ENCODE measurements at places on chromosomes 7 and 10.

DNA sequence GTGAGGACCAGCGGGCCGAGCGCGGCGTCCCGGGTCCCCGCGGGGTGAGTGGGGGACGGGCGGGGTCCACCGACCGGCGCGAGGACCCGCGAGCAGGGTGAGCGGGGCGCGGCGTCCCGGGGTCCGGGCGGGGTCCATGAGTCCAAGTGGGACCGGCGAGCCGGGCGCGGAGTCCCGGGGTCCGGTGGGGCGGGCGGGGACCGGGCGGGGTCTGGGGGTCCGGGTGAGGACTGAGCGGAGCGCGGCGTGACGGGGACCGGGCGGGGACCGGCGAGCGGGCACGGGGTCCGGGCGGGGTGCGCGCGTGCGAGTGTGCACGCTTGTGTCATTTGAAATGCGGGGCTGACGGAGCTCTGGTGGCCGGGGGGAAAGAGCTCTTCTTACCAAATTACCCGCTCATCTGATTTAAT is 765 bp downstream of the CELF2 start:
- DNase-seq = no peak

DNA sequence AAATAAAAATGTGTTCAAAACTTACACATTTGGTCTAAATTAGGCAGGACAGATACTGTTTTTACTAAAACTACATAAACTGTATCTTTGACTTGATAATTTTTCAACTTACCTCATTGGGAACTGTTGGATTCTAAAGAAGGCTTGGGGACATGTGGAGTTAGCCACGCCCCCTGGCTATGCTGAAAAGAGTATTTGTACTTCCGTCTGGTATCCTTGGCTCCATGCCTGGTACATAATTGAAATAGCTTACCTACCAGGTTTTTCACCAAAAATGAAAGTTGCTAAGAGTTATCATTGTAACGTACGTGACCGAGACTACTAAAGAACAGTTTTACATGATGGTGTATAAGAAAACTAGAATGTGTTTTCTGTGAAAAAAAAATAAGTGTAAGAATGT is 604.8 kb upstream of the IGFBP3 start:
- no peak for DNase-seq

- DNase-seq = peak; percentile 15
Observed at GRCh38 chr10:6987536-6987945, 407.5 kb upstream of the PRKCQ start.

DNA sequence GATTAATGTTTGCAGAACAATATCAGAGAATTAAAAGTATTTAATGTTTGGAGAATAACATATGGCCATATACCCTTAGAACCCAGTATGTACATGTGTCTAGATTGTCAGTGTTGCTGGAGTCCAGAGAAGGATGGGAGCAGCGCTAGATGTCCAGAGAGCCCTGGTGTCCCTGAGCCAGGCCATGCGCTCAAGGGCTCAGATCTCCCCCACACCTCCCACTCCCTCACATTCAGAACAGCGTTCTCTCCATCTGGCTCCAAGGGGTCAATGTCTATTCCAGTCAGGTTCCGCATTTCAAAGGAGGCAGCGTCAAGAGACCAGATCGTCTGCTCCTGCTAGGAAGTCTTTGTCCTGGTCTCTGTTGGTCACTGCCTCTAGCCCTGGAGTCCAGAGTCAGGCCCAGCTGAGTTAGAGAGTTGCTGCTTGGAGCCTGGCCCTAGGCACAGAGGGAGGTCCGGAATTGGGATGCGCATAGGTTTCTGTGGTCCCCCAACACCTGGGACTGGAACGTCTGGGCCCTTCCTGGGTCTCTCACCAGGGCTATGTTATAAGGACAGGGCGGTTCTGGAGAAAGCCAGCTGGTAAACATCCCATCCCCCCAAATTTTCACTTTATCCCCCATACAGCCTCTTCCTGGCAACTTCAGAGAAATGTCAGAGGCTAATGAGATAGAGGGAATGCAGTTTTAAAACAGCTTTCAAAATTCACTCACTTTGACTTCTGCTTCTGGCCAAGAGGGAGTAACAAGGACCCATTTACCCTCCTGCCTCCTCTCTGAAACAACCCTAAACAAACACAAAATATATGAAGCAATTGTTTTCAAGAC is 6.5 kb upstream of the WDR86 start:
- no peak for DNase-seq

- DNase-seq = no peak
Observed at GRCh38 chr10:73625004-73625883, 16.0 kb downstream of the MYOZ1 start.

All from right renal cortex interstitium (tissue), 3 donors.